ENCODE measurements at places on chromosomes 2 and 18. TPM values are rescaled to one million over a fixed set of nuclear protein-coding genes. Genes with fewer than 3 reads are reported as not detected.

KIAA2012 gene
- total RNA-seq: not detected

COL3A1 gene
- total RNA-seq: 202 TPM

VWC2L gene
- total RNA-seq: not detected

GRCh38 chr2:224956706-224957105 is 85.6 kb downstream of the DOCK10 start:
- no peak for DNase-seq

GRCh38 chr2:23606968-23607367 is 222.0 kb downstream of the KLHL29 start:
- no peak for DNase-seq

DNA sequence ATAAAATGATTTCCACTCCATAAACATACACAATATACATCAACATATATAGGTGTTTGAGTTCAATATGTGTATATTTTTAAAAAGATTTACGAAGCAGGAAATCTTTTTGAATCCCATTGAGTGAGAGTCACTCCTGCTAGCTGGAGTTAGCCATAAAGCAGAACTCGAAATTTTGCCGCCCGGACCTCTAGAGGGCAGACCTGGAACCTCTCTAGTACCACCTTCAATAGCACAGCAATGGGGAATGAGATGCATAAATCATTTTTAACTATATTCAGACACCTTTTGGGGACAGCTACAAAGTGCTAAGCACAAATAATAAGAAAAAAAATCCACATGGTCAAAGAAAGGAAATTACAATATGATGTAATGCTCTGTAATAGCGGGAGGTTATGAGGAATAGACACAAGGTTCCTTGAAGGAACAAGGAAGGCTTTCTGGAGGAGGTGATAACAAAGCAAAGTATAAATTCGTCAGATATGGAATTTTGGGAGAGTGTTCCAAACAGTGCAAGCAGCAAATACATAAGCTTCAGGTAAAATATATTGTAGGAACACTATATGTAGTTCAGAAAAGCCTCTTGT is 533.4 kb downstream of the ERBB4 start:
- peak; percentile 24 for DNase-seq

GRCh38 chr2:118443596-118443995 is 355.3 kb downstream of the INSIG2 start:
- no peak for DNase-seq

- DNase-seq: no peak
Observed at GRCh38 chr18:8783335-8783993, 78.1 kb downstream of the MTCL1 start.

DNA sequence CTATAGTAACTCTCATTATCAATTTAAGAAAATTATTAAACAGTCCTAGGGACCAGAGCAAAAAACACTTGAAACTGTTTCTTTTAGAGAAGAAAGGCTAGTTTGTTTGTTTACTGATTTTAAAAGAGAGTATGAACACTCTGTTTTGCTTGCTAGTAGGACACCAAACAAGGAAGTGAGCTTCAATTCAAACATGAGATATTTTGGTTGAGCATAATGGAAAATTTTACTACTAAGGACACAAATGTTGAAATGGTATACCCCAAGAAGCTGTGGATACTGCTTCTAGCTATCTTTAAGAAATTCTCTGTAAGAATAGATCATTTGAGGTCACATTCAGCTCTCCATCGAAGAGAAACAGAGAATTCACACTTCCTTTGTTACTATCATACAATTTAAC is 216.3 kb upstream of the SMAD7 start:
- no peak for DNase-seq

- DNase-seq: no peak
Observed at GRCh38 chr2:105100046-105100840, 62.4 kb downstream of the MRPS9 start.

DNA sequence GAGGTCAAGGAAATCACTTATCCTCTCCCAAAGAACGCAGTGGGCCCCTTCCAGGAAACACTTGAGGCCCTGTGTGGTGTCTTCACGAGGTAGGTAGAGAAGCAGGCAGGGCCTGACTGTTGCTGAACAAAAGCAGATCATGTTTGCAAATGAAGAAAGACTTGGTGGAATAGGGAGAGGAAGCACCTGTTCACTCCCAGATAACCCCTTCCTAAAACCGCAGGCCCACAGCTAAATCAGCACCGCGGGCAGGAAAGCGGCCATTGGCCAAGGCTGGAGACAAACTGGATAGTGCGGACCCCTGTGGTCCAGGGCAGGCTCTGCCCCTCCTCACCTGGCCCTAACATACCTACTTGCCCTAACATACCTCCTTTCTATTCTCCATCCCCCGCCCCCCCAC is 64.9 kb upstream of the KLHL29 start:
- DNase-seq: no peak

Data from left cardiac atrium (tissue), 4 donors.